ENCODE measurements at places on chromosomes 1 and 21. TPM values are rescaled to one million over a fixed set of nuclear protein-coding genes. Genes with fewer than 3 reads are reported as not detected.

The TMEM52 gene
- 3.8 TPM for polyA plus RNA-seq

The SPATA17 gene
- polyA plus RNA-seq = 0.81 TPM

The AZIN2 gene
- 17.8 TPM for polyA plus RNA-seq

The AKT3 gene
- 16.4 TPM for polyA plus RNA-seq

The PRDX1 gene
- polyA plus RNA-seq = 467 TPM

The GJA5 gene
- not detected for polyA plus RNA-seq

The CNKSR1 gene
- 0.58 TPM for polyA plus RNA-seq

The TEKT2 gene
- 1.2 TPM for polyA plus RNA-seq

The OR2L2 gene
- polyA plus RNA-seq = 0.03 TPM

The OR2T2 gene
- polyA plus RNA-seq = not detected

The NTMT2 gene
- polyA plus RNA-seq = not detected

The YIPF1 gene
- 31.7 TPM for polyA plus RNA-seq

The CRP gene
- not detected for polyA plus RNA-seq

The DSCAM gene
- not detected for polyA plus RNA-seq

The HTR6 gene
- polyA plus RNA-seq = 0.05 TPM

The NBPF15 gene
- polyA plus RNA-seq = 47.5 TPM

The RAB7B gene
- polyA plus RNA-seq = 0.15 TPM

The SLAMF9 gene
- polyA plus RNA-seq = 0.19 TPM

The MTOR gene
- polyA plus RNA-seq = 26.4 TPM

The LRRC39 gene
- polyA plus RNA-seq = 1.6 TPM

The DR1 gene
- 17.5 TPM for polyA plus RNA-seq

The SLC1A7 gene
- not detected for polyA plus RNA-seq

The HSD11B1 gene
- polyA plus RNA-seq = 0.23 TPM

The NEK2 gene
- polyA plus RNA-seq = 9.4 TPM

The ERICH3 gene
- not detected for polyA plus RNA-seq

The LIPI gene
- polyA plus RNA-seq = not detected

The TEDDM1 gene
- polyA plus RNA-seq = not detected

The SYTL1 gene
- 3.0 TPM for polyA plus RNA-seq

The SIM2 gene
- polyA plus RNA-seq = not detected

The ZNF678 gene
- 1.3 TPM for polyA plus RNA-seq

The TLCD4 gene
- polyA plus RNA-seq = 0.96 TPM

The EPHA10 gene
- 0.06 TPM for polyA plus RNA-seq

The FRRS1 gene
- polyA plus RNA-seq = 2.7 TPM

The ARHGEF16 gene
- polyA plus RNA-seq = 0.10 TPM

The TIE1 gene
- polyA plus RNA-seq = 0.81 TPM

The FMOD gene
- not detected for polyA plus RNA-seq

The LDLRAD1 gene
- not detected for polyA plus RNA-seq

The LRRC38 gene
- polyA plus RNA-seq = not detected

The IL20 gene
- polyA plus RNA-seq = not detected

The USF1 gene
- polyA plus RNA-seq = 61.9 TPM

The NID1 gene
- polyA plus RNA-seq = 49.3 TPM
